Inflammatory macrophage treated with lipopolysaccharide for 1 hour (primary cell): ENCODE measurements at places on chromosomes 1 and 21.

DNA sequence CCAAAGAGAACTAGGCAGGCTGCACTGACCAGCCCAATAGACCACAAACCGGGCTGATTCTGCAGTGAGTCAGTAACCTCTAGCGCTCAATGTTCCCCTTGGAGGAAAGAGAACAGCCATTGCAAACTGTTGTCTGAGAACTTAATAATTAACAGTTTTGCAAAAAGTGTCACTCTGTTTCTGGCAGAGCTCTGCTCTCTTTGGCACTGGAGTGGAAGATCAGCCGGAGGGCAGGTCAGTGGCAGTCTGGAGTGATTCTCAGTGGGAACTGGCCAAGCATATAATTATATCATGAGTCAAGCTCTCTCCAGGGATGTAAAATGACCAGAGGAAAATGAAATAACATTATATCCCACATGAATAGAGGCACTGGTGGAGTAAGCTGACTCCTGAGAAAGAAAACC is 238.3 kb downstream of the HLX start:
- DNase-seq: peak; percentile 21

DNA sequence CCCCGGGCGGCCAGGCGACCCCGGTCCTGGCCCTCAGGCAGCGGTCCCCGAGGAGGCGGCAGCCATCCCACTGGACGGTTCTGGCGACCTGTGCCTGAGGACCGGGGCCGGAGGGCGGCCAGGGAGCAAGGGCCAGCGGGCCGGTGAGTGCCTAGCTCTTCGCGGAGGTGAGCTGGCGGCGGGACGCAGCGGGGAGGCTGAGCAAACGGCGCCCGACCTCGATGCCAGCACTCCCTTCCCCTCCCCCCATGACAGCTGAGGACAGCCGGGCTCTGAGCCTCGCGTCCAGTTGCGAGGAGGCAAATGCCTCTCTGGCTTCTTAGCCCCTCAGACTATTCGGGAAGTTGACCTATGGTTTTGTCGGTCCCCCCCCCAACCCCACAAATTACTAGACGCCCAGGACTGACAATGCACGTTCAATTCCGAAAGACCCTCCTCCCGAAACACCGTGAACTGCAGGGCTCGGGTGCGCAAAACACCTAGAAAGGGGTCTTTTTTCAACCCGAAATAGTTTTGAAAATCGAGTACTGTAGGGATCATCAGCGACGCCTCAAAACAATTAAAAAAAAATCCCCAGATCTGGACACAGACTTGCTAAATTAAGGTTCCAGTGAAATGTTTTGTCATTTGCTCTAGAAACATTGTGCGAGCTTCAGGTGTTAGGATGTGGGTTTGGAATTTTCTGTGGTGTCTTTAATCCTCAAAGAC is 8.3 kb downstream of the CDKN2C start:
- no peak for DNase-seq

DNA sequence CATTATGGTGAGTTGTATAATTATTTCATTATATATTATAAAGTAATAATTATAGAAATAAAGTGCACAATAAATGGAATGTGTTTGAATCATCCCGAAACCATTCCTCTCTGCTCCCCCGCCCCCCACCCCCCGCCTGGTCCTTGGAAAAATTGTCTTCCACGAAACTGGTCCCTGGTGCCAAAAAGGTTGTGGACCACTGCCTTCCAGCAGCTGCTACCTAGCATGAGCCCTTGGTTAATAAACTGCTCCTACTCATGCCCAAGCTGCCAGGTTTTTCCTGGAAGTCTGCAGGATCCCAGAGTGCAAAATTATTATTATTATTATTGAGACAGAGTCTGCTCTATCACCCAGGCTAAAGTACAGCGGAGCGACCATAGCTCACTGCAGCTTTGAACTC is 6.8 kb upstream of the IFNGR2 start:
- DNase-seq: no peak

DNA sequence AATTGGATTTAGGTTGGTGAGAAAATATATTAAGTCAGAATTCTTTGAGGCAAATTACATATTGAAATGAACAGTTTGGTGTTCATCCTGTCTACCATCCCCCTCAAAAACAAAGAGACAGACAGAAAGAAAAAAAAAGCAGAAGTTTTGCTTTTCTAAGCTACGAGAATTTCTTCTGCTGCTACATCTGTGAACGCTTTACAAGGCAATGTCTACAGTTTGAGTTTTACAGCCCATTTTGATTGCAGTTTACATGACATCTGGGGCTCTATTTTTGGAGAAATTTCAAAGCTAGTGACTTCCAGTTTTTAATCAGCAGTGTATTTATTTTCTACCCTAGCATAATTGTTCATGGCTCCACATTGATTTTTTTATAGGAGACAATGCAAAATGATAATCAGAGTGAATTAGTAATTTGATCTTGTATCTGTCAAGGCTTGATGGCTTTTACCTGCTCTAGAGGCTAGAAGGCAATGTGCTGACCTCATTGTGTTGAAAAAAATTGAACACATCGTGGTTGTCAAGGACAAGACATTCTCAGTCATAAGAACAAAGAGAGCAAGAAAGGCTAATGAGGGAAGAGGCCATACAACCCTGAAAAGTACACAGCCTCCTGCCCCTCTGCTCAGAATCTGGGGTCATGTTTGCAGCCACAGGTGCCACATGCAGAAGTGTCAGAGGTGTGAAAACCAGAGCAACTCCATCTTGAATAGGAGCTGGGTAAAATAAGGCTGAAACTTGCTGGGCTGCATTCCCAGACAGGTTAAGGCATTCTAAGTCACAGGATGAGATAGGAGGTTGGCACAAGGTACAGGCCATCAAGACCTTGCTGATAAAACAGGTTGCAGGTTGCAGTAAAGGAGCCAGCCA is 201.0 kb upstream of the CAMK1G start:
- DNase-seq: no peak

GRCh38 chr1:14064649-14065442 is 364.9 kb downstream of the PRDM2 start:
- DNase-seq: no peak

DNA sequence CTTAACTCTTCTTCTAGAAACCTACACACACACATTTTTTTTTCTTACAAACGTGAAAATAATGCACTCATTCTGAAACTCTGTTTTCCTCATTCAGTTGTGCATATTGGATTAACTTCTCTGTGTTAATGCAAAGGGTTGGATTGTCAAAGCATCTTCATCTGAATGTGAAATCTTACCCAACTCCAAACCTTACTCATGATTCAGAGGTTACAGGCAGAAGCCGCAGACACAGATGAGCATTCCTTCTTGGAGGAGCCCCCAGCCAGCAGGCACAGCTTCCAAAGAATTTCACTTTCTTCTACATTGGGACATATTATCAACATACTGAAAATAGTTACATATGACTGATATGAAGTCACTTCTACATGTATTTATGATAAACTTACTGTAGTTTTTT is 15.7 kb downstream of the PATJ start:
- DNase-seq: no peak

DNA sequence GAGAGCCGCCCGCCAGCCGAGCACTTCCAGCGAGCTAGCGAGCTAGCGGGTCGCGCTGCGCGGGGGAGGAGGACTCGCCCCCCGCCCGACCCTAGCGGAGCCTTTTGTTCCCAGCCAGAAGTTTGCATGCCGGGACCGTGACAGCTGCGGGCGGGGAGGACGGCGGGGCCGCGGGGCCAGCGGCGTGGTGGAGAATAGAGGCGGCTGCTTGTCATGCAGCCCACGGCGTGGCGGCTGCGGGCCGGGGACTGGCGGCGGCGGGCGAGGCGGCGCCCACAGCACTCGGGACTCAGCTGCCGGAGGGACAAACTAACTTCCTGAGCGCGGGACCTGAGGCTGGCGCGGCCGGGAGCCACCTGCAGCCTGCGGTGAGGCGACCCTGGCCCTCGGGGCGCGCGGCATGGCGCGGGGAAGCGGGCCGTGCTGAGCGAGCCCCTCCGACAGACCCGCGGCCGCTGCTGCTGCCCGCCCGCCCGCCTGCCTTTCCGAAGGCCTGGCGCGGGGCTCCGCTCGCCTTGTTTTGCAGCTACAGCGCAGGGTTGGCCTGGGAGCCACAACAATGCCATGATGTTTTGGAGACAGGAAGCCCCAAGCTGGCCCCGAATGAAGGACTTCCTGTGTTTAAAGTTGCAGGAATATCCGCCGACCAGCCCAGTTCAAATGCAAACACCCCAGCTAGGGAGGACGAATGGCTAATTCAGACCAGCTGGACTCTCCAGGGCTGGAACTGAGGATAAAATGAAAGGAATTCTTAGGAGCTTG is 82.2 kb upstream of the BMP8A start:
- no peak for DNase-seq

- peak; percentile 64 for DNase-seq
Observed at GRCh38 chr1:28248273-28249012, 10.9 kb upstream of the SESN2 start.

DNA sequence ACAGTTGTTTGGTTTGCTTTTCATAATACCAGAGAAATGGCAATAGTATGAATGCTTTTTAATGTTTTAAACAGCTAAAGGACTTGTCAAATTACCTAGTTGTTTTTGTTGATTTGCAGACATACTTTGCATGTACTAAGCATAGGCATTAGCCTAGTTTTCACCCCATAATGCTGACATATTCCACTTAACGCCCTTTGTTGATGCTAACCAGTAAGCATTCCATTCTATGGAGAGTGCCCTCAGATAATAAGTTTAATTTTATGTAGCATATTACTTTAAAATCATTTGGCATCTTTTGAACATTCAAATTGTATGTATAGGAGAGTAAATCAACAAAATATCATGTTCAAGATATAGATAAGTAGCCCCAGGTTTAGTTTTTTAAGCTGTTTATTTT is 32.5 kb downstream of the RGS21 start:
- DNase-seq: no peak
